ENCODE measurements at places on chromosomes 3 and 15.

DNA sequence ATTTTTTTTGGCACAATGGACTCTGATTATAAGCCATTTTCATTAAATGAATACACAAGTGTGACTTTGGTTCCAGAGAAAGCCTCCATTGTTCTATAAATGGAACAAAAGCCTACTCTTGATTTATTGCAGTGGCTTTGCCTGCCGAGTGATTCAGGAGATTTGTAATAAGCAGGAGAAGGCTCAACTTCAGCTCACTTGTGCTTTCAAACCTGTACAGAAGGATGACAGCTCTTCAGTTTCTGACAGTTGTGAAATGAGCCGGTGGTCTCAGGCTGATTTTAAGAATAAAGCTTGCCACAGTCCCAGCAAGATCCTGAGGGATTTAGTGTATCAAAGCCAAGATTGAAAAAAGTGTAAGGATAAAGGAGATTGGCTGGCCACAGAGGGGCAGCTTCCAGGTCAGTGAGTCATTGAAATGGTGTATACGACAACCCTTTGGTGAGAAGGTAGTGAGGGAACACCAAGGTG, 438.8 kb upstream of the TGFBR2 start:
- DNase-seq, result peak; percentile 36

DNA sequence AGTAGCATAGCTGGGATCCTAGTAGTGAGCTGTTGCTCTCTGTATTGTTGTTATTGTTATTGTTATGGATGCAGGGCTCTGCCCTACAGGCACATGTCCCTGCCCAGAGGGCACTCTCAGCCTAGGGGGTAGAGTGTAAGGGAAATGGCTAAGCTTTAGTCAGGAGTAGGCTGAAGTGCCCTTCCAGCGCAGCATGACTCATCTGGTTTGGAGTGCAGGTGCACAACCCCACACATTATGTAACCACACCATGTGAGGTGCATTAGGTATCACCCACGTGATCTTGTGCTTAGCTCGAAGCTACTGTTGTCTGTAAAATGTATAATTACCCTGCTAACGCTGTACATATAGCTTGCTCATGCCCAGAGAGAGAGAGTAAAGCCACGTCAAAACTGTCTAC, 48.3 kb upstream of the TIPARP start:
- no peak for DNase-seq

GRCh38 chr3:67617518-67617917, 36.9 kb downstream of the SUCLG2 start:
- DNase-seq, result no peak

DNA sequence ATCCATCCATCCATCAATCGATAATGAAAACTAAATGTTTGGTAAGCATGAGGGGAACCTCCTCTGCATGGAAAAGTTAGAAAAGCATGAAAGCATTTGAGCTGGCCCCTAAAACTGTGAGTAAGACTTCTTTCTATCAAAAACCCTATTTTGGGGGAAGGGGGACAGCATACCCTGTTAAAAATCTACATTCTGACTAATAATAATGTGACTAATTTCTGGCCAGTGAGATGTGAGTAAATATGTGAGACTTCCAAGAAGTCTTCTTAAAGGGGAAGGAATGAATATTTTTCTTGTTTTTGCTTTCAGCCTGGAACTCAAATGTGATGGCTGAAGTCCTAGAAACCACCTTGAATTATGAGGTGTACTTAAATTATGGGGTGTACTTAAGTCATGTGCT, 54.9 kb downstream of the C3orf85 start:
- DNase-seq, result no peak

DNA sequence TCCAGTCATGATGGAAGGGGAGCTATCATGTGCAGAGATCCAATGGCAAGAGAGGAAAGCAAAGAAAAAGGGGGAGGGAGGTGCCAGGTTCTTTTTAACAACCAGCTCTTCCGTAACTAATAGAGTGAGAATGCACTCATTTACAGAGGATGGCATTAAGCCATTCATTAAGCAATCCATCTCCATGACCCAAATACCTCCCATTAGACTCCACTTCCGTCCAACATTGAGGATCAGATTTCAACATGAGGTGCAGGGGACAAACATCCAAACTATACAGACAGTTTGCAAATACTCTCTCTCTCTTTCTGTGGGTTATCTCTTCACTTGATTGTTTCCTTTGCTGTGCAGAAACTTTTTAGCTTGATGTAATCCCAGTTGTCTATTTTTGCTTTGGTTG, 21.2 kb downstream of the ZDHHC23 start:
- DNase-seq, result peak; percentile 18

DNA sequence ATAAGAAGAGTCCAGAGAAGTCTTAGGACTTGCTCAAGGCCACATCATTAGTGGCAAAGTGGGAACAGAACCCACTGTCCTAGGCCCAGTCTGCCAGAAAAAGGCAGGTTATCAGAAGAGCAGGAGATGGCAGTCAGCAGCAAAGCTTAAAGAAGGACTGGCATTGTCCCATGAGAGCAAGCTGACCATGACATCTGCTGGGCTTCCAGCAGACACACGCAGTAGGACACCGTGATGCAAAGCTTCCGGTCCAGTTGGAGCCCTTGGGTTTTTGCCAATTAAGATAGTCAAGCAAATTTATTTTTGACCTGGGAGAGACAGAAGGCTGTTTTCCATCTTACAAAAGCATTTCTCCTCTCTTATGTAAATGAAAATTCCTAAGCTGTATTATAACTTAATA, 42.1 kb downstream of the ZBTB38 start:
- no peak for DNase-seq

DNA sequence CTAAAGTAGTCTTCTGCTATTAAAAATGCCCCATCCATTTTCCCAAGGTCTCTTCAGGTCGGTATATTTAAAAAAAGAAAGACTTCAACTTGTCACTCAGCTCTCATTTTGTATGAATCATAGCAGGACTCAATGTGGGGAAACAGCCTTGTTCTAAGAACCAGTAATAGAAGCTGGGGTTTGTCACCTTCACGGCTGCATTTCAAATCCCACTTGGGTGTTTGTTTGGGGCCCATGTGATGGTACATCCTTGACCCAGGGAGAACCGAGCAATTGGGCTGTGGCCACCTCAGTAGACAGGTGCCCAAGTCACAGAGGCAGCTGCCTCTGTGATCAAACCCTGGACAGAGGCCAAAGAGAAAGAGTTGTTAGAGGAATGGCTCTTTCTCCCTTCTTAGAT, 70.3 kb upstream of the ARL8B start:
- DNase-seq, result no peak

DNA sequence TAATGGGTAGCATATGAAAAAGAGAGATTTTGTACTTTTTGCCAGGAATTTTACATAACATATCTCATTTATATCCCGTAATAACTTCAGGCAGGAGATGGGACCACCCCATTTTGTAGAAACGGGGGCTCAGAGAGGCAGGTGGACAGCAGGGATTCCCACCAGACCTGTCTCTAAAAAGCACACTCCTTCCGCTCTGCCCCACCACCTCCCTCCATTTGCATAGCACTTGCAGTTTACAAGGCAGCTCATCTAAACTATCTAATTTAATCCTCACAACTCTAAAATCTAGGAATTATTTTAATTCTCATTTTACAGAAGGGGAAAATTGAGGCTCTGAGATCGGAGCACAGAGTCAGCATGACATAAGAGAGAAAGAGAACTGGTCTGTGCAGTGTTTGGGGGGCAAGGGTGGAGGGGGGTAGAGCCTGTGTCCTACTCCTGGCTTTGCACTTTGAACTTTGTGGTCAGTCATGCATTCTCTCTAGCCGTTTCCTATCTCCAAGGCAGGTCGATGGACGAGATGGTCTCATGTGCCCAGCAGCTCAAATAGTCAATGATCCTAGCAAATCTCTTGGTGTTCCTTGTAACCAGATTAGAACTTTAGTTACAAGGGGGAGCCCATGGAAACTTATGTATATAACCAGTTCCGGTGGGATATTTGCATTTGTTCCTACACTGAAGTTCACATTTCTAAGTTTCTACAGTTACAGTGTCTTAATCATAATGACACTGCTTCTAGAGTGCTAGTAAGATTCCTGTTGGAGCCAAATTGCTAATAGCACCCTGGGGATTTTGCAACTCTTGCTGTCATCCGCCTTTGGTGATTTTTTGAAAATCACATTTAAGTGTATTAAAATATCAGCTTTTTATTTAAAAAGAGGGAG, 18.6 kb downstream of the CRYGS start:
- DNase-seq, result no peak
